ENCODE measurements at places on chromosomes 12 and 14.

DNA sequence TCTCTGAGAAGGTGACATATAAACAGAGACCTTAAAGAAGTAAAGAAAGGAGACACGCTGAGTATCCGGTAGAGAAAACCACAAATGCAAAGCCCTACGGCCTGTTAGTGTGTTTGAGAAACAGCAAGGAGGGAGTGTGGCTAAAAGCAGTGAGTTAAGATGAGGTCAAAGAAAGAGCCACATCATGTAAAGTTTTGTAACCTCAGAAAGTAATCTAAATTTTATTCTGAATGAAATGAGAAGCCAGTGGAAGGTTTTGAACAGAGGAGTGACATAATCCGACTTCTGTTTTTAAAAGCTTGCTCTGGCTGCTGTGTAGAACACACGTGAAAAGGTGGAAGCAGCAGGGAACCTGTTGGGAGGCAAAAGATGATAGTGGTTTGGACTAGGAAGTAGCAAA lies 32.6 kb downstream of the PPP2R5E start:
- no peak for DNase-seq

- no peak for DNase-seq
Observed at GRCh38 chr12:107670999-107671643, 14.5 kb upstream of the PWP1 start.

DNA sequence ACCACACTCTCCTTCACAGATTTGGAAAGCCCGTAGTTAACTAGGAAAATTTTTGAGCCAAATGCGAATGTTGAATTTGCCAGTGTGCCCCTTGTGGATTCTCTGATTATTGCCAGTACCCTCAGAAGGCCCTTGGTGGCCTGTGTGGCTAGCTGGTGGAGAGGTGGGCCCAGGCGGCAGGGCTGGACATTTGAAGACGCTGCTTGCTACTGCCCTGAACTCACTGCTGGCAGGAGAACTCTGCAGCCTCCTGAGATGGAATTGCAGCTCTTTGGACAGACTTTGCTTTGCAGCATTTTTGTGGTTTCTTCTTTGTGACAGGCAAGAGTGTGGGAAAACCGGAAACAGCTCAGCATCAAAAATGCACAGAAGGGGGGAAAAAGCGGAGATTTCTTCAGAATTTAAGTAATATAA lies 97.6 kb downstream of the TGFB3 start:
- DNase-seq, result no peak

DNA sequence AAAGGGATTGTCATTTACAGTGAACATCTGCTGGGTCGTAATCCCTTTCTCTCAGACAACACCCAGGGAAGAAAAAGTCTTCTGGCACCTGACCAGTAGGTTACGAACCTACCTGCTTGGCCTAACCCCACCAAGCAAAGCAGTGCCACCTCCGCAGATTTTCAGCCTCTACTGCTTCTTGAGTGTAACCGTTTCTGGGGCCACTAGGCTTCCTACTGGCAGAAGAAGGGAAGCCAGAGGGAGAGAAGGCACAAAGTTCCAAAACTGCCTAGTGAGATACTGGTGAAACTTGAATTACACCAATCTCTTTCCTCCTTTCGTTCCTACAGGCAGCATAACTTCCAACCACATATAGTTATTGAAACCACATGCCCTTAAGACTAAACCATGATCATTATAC lies 383.6 kb downstream of the BCAT1 start:
- no peak for DNase-seq

GRCh38 chr14:100290607-100291304 lies 15.5 kb downstream of the SLC25A29 start:
- DNase-seq, result no peak

DNA sequence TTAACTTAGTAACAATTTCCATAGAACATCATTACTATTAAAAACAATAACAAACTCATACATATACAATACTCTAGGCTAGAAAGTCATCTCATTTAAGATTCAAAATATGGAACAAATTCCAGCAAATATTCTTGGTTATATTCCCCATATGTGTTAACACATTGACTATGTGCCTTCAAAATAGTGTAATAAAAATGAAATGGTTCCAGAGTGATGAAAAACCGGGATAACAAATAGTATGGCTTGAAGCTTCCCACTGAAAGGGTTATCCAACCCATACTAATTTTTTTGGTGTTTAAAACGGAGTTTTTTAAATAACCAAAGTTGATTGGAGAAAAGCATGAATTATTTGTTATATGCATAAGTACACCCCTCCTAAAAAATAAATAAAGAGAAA lies 5.3 kb downstream of the LRIG3 start:
- DNase-seq, result no peak

DNA sequence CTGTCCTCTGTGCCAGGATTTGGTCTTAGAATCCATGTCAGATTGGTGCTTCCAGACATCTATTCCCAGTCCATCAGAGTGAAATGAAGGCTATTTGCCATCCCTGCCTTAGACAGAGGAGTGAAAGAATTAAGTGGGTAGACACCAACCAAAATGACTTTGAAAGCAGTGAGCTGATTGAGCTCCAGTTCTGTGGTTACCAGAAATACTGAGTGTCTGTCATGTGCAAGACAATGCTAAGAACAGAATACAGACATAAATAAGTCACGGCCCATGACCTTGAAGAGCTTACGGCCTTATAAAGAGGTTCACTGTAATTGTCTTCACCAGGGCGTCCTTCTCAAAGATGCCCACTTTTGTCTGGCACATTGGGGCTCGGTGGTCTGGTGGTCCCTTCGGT lies 21.6 kb upstream of the MANSC4 start:
- no peak for DNase-seq

- DNase-seq, result no peak
Observed at GRCh38 chr14:67942080-67942710, 122.6 kb downstream of the RAD51B start.

- DNase-seq, result no peak
Observed at GRCh38 chr14:98456231-98456630, 815.8 kb downstream of the BCL11B start.

- no peak for DNase-seq
Observed at GRCh38 chr12:122985338-122986257, 5.1 kb downstream of the ARL6IP4 start.

GRCh38 chr14:20295067-20295466 lies 10.7 kb downstream of the TTC5 start:
- no peak for DNase-seq

DNA sequence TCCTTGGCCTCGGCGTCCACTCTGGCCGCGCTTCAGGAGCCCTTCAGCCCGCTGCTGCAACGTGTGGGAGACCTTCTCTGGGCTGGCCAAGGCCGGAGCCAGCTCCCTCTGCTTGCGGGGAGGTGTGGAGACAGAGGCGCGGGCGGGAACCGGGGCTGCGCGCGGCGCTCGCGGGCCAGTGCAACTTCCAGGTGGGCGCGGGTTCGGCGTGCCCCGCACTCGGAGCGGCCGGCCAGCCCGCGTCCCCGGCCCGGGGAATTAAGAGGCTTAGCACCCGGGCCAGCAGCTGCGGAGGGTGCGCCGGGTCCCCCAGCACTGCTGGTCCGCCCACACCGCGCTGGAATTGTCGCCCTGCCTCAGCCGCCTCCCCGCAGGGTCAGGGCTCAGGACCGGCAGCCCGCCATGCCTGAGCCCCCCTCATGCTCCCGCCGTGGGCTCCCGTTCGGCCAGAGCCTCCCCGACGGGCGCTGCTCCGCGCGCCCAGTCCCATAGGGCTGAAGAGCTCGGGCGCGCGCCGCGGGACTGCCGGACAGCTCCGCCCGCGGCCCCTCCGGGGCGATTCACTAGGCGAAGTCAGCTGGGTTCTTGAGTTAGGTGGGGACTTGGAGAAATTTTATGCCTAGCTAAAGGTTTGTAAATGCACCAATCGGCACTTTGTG lies 673.9 kb downstream of the SLC16A7 start:
- DNase-seq, result no peak

- no peak for DNase-seq
Observed at GRCh38 chr14:100824091-100824551, 1.8 kb upstream of the MEG3 start.

DNA sequence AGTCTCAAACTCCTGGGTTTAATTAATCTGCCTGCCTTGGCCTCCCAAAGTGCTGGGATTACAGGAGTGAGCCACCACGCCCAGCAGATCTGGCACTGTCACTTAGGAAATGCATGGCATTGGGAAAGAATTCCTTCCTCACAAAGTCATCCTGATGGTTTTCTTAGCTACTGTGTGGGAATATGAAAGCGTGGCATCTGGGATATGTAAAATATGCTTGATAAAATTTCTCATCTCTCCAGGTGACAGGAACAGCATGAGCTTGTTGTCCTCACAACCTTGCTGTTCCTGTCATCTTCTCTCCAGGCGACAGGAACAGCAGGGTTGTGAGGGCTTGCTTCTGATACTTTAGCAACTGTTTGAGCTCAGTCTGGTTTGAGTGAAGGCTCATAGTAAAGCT lies 16.1 kb upstream of the AICDA start:
- no peak for DNase-seq

DNA sequence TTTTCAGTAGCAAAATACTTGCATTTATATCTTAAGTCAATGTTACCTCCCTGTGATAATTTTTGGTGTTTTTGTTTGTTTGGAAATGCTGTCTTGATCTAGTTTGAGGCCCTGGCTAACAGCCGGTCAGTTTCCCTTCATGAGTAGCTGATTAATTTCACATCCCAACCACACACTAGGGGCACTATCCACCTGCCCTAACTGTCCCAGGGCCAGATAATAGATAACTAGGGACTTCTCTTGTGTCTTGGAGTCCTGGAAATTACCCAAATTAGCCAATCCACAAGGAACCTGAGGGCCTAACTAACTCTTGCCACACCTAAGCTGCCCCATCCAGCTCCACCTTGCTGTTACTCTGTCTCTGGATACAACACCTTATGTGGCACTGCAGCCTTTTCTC lies 399.9 kb downstream of the FOXG1 start:
- DNase-seq, result no peak

DNA sequence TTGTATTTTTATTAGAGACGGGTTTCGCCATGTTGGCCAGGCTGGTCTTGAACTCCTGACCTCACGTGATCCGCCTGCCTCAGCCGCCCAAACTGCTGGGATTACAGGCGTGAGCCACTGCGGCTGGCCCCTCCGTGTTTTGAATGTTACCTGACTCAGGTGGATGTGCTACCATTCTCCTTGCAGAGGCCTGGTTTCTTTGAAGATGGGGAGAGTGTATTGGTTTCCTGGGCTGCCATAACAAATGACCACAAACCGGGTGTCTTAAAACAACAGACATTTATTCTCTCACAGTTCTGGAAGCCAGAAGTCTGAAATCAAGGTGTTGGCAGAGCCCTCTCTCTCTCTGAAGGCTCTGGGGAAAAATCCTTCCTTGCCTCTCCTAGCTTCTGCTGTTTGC lies 98.0 kb downstream of the IRF2BPL start:
- no peak for DNase-seq

- DNase-seq, result no peak
Observed at GRCh38 chr12:12474931-12475795, 87.5 kb downstream of the DUSP16 start.

Data from stimulated activated CD8-positive, alpha-beta memory T cell treated with anti-CD3 and anti-CD28 coated beads, Interleukin-4, amount 100 ng/mL, for 1 hour (primary cell).